ENCODE measurements at places on chromosomes 7 and 10.
A peak's percentile ranks its signal among the peaks of the same experiment; 100 is the strongest.

DNA sequence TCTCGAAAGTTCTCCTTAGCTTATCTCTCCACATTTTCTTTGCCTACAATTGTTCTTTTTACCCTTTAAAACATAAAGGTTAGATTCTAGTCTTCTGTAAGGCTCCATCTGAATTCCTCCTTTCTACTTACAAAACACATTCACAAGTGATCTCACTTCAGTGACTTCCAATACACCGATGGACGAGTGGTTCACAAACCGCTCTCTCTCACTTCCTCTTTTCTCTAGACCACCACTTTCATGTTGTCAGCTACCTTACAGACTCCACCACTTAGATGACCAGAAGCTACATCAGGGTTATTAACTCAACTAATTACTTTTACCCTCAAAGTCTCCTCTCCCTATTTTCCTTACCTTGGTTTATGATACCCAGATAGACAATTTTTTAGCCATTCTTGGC is 11.8 kb downstream of the MET start:
- ATAC-seq: no peak

- no peak for ATAC-seq
Measured at GRCh38 chr10:45553613-45554012, 119.0 kb downstream of the ZFAND4 start.

- no peak for ATAC-seq
Measured at GRCh38 chr7:100951888-100952560, 2.7 kb downstream of the MUC3A start.

DNA sequence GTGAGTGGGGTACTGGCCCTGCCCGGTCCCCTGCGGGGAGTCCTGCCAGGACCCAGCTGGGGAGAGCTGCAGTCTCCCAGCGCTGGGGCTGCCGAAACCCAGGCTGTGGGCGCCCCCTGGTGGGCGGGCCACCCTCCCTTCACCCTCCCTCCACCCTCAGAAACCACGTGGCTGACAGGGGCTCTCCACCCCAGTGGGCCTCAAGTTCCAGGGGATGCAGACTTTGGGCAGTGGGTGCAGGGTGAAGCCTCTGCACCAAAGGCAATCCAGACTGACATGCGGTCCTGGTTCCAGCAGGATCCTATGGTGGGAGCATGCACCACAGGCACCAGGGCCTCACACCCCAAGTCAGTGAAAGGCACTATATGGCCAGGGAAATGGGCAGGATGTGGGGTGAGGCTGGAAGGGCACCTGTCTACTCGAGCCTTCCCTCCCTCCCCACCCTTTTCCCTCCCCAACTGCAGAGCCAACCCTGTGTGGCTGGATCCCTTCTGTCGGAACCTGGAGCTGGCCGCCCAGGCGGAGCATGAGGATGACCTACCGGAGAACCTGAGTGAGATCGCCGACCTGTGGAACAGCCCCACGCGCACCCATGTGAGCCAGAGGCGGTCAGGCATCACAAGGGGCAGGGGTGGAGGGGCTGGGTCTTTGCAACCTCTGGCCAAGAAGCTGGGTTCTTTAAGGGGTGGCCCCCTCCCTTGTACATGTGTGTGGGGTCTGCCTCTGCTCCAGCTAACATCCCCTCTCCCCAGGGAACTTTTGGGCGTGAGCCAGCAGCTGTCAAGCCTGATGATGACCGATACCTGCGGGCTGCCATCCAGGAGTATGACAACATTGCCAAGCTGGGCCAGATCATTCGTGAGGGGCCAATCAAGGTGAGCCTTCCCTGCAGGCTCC is 38.8 kb downstream of the PSAP start:
- peak; percentile 88 for ATAC-seq

- ATAC-seq: no peak
Measured at GRCh38 chr7:5452470-5452899, 28.9 kb upstream of the TNRC18 start.

- ATAC-seq: no peak
Measured at GRCh38 chr7:135853499-135853898, 104.9 kb upstream of the FAM180A start.

DNA sequence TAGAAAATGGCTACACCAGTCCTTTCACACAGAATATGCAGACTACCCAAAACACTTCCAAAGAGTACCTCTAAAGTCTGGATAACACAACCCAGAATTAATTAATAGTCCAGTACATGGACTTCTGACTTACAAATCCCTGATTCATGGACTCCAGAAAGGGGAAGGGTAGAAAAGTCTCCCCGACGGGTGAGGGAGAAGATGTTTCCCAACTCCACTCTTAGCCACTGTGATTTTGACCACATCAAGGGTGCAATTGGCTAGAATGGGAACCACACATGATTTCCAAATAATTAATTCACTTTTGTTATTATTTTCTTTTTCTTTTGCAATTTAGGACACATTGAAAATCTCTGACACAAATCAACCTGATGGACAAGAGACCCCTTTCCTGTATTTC is 1.4 kb downstream of the TMEM130 start:
- ATAC-seq: no peak

GRCh38 chr7:36203071-36203790 is 50.2 kb downstream of the EEPD1 start:
- no peak for ATAC-seq

GRCh38 chr7:110779339-110779738 is 311.6 kb upstream of the LRRN3 start:
- ATAC-seq: peak; percentile 25

DNA sequence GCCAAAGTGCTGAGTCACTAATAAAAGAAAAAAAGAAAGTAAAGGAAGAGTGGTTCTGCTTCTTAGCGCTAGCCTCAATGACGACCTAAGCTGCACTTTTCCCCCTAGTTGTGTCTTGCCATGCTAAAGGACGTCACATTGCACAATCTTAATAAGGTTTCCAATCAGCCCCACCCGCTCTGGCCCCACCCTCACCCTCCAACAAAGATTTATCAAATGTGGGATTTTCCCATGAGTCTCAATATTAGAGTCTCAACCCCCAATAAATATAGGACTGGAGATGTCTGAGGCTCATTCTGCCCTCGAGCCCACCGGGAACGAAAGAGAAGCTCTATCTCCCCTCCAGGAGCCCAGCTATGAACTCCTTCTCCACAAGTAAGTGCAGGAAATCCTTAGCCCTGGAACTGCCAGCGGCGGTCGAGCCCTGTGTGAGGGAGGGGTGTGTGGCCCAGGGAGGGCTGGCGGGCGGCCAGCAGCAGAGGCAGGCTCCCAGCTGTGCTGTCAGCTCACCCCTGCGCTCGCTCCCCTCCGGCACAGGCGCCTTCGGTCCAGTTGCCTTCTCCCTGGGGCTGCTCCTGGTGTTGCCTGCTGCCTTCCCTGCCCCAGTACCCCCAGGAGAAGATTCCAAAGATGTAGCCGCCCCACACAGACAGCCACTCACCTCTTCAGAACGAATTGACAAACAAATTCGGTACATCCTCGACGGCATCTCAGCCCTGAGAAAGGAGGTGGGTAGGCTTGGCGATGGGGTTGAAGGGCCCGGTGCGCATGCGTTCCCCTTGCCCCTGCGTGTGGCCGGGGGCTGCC is at the start of gene IL6:
TSS of gene IL6 (plus strand) at position 294 of the 807 bp plus-strand sequence. CDS start at position 357, 63 bp downstream.
- ATAC-seq: peak; percentile 41

DNA sequence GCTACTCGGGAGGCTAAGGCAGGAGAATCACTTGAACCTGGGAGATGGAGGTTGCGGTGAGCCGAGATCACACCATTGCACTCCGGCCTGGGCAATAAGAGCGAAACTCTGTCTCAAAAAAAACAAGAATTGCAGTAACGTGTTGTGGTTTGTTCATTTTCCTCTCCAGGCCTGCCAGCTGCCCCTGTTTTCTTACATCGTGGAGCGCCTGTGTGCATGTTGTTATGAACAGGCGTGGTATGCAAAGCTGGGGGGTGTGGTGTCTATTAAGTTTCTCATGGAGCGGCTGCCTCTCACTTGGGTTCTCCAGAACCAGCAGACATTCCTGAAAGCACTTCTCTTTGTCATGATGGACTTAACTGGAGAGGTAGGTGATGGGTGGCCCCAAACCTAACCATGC is 52.1 kb downstream of the TRRAP start:
- peak; percentile 12 for ATAC-seq

- no peak for ATAC-seq
Measured at GRCh38 chr10:71362141-71362540, 34.6 kb upstream of the CDH23 start.

GRCh38 chr7:45252248-45252647 is 94.7 kb downstream of the RAMP3 start:
- ATAC-seq: no peak

GRCh38 chr10:59006511-59007306 is 169.7 kb upstream of the PHYHIPL start:
- no peak for ATAC-seq

GRCh38 chr10:26944261-26944882 is 83.6 kb upstream of the ABI1 start:
- ATAC-seq: peak; percentile 33

DNA sequence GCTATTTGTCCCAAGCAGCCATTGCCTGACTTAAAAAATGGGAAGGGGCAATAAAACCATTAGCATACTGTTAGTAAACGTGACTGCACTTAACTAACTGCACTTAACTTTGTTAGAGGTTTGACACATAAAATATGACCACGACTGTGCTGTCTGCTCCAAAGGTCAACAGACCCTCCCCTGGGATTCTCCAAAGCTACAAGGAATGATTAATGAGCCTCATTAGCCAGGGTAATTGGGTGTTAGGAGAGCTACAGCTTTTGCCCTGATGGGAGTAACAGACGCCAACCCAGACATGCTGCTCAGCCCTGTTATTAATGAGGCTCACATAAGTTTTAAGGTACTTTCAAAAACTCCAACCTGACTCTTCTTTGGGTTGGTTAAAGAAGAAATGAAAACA is 129.4 kb upstream of the PLPP4 start:
- ATAC-seq: no peak

DNA sequence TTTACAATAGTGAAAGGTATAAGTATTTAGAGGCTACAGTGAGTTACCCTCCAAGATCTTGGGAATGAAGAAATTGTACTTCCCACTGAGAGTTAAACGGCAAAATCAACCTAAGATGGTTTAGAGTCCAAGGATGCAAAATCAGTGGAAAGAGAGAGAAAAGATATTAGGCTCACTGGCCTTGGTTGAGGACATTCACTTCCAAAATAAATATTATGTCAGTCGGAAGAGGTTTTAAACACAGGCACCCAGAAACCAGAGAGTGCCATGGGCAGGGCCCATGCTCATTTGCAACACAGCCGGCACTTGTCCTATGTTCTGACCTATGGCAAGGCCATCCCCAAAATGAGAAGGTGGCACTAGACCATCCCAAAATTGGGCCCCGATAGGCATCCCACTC is 3.9 kb upstream of the WDR91 start:
- ATAC-seq: no peak

DNA sequence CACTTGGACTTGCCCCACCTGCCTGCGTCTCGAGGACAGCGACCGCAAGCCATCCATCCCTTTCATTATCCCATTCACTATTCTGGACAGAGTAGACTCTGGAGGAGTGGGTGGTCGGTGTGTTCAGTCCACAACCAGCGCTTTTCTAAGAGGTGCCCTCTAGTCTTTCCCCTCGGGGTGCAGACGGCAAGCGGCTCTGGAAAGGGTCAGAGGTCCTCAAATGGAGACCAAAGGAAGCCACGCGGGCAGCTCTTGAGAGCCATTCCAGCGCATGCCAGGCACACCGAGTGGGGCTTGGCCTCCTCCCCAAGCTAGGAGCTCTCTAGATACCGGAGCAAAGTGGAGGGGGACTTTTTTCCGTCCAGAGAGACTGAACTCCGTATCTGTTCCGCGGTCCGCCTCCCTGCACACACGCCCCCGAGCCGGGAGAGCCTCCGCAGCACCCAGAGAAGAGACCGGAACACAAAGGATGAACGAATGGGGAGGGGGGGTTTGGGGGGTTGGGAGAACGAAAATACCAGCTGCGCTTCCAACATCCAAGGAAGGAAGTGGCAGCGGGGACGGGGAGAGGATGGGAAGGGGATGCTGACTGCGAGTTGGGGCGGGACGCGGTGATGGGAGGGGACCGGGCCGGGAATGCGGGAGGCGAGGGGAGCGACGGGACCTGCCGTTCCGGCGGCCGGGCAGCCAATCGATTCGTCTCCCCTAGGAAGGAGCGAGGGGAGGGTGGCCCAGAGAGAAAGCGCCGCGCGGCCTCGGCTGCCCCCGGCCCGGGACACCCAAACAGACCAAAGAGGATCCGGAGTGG is 515 bp downstream of the GSDME start:
- no peak for ATAC-seq

DNA sequence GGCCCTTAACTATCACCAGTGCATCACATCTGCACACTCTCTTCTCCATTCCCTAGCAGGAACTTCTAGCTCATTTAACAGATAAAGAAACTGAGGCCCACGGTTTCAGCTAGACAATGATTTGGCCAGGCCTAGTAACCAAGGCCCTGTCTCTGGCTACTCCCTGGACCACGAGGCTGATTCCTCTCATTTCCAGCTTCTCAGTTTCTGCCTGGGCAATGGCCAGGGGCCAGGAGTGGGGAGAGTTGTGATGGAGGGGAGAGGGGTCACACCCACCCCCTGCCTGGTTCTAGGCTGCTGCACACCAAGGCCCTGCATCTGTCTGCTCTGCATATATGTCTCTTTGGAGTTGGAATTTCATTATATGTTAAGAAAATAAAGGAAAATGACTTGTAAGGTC is 13.5 kb downstream of the AQP1 start:
- no peak for ATAC-seq

GRCh38 chr7:155738652-155739537 is 73.4 kb downstream of the SHH start:
- ATAC-seq: peak; percentile 44

DNA sequence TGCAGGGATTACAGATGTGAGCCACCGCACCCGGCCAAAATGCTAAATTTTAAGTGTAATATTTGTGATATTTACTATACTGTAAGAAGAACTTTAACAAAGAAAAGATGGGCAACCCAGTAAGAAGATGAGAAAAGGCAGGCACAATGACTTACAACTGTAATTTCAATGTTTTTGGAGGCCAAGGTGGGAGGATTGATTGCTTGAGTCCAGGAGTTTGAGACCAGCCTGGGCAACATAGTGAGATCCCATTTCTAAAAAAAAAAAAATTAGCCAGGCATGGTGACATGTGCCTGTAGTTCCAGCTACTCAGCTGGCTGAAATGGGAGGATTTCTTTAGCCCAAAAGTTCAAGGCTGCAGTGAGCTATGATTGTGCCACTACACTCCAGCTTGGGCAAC is 11.7 kb upstream of the GATAD1 start:
- no peak for ATAC-seq
